ENCODE measurements at places on chromosomes 4 and X. TPM values are rescaled to one million over a fixed set of nuclear protein-coding genes. Genes with fewer than 3 reads are reported as not detected.

- peaks cover 21% of the 10 kb centered on the region for H3K4me1 ChIP-seq
- H3K36me3 ChIP-seq, result peaks cover 7% of the 10 kb centered on the region
- no peak overlapping the region for H3K4me3 ChIP-seq
- H3K27me3 ChIP-seq, result no peaks in the 10 kb centered on the region
Measured at GRCh38 chr4:968221-968620, 5.1 kb downstream of the DGKQ start.

- H3K4me1 ChIP-seq, result no peaks in the 10 kb centered on the region
- DNase-seq, result no peak
- no peak overlapping the region for H3K27ac ChIP-seq
- no peaks in the 10 kb centered on the region for H3K36me3 ChIP-seq
- no peak overlapping the region for H3K4me3 ChIP-seq
Measured at GRCh38 chr4:84894621-84895020, 71.9 kb downstream of the WDFY3 start.

- H3K4me1 ChIP-seq, result no peaks in the 10 kb centered on the region
- H3K27ac ChIP-seq, result no peak overlapping the region
- no peak overlapping the region for H3K4me3 ChIP-seq
- DNase-seq, result no peak
- H3K27me3 ChIP-seq, result no peaks in the 10 kb centered on the region
- H3K36me3 ChIP-seq, result no peaks in the 10 kb centered on the region
Measured at GRCh38 chrX:8960957-8961468, 72.9 kb downstream of the FAM9B start.

DNA sequence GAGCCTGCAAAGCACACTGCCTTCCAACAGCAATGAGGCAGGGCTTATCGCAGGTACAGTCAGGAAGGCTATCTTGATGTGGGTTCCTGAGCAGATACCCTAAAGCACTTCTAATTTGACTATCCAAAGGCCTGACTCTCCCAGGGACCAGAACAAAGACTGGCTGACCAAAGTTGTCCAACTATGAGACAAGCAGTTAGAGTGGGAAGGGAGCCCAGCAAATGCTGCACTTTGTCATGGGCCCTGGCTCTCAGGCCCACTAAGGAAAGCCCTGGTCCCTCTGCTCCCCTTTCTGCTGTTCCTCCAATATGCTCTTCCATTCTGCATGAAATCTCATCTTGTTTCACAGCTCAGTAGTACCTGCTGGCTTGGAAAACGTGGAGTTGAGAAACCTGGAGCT, 391.0 kb downstream of the RAB28 start:
- peak overlapping the region; percentile 52 for H3K27ac ChIP-seq
- no peaks in the 10 kb centered on the region for H3K27me3 ChIP-seq
- H3K36me3 ChIP-seq, result no peaks in the 10 kb centered on the region
- no peak overlapping the region for H3K4me3 ChIP-seq
- DNase-seq, result no peak

GRCh38 chrX:74420196-74421035, 877 bp upstream of the SLC16A2 start:
- H3K36me3 ChIP-seq, result no peaks in the 10 kb centered on the region
- no peaks in the 10 kb centered on the region for H3K27me3 ChIP-seq
- peak overlapping the region; percentile 91 for H3K27ac ChIP-seq
- peak overlapping the region; percentile 80 for H3K4me3 ChIP-seq
- peak; percentile 4 for DNase-seq

GRCh38 chr4:1959104-1959384, 49.7 kb downstream of the NELFA start:
- H3K27me3 ChIP-seq, result no peaks in the 10 kb centered on the region
- no peaks in the 10 kb centered on the region for H3K4me1 ChIP-seq
- no peak overlapping the region for H3K4me3 ChIP-seq
- peaks cover 19% of the 10 kb centered on the region for H3K36me3 ChIP-seq
- no peak overlapping the region for H3K27ac ChIP-seq

DNA sequence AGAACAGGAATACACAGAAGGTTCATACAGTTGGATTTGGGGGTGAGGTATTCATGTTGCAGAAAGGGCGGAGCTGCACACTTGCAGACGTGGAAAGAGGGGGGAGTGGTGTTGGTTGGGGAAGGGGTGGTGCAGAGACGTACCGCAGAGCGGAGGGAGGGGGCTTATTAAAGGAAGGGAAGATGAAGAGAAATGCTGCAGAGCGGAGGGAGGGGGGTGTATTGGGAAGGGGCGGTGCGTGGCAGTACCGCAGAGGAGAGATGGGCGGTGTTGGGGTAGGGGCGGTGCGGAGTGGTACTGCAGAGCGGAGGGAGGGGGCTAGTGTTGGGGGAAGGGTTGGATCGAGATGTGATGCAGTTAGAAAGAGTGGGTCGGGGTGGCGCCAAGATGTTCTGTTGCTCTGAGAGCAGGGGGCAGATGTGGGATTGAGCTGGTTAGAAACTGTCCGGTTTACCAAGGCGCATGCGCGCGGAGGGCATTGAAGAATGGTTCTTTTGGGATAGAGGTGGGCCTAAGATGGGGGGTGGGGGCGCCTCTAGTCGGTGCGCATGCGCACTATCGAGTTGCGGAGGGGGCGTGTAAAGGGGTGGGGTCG, 900 bp downstream of the TRO start:
- H3K27me3 ChIP-seq, result no peaks in the 10 kb centered on the region
- H3K27ac ChIP-seq, result no peak overlapping the region
- H3K4me1 ChIP-seq, result no peaks in the 10 kb centered on the region
- peaks cover 3% of the 10 kb centered on the region for H3K36me3 ChIP-seq

DNA sequence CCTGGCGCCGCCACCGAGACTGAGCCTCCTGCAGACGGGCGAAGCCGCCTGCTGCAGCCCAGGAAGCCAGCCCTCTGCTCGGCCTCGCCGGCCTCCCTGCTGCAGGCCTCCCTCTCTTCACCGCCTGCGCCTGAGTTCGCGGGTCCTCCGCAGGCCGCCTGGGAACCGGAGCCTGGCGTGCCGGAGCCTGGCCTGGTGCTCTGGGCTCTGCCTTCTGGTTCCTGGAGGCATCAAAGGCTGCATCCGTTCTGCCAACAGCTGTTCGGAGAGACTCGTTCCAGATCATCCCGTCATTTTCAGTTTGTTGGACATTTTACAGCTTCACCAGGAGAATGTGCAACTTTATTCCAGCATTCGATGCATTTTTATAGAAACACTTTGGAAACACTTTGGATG, 178.0 kb downstream of the DCLK2 start:
- H3K27me3 ChIP-seq, result no peaks in the 10 kb centered on the region
- peaks cover 6% of the 10 kb centered on the region for H3K36me3 ChIP-seq
- H3K4me3 ChIP-seq, result no peak overlapping the region

- H3K27ac ChIP-seq, result no peak overlapping the region
Measured at GRCh38 chr4:12359420-12359819, 930.7 kb upstream of the HS3ST1 start.

DNA sequence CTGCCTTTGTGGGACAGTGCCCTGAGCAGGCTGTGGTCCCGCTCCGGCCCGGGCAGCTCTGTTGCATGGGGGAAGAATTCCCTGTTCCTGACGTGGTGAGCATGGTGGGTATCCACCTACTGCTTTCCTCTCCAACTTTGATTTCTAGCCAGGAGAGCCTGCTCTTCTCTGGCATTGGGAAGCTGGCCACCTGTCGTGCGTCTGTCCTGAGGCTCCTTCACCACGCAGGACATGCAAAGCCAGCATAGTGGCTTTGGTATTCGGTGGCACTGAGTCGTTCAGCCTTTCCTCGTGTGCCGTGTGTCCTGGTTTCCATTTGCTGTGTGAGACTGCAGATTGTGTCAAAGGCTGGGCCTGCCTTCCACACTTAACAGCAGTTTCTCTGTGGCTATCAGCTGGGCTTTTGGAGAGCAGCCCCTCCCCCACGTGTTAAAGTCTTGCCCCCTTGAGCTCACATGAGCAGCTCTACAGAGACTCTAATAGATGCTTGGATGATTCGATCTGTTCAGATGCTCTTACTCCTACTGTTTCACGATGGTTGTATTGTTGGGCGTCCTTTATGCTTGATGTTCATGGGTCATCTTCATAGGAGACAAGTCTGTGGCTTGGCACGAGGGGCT, 46.3 kb upstream of the CLCN4 start:
- no peaks in the 10 kb centered on the region for H3K36me3 ChIP-seq
- H3K27ac ChIP-seq, result no peak overlapping the region
- peak overlapping the region; percentile 19 for H3K4me3 ChIP-seq
- H3K4me1 ChIP-seq, result peaks cover 28% of the 10 kb centered on the region
- H3K27me3 ChIP-seq, result no peaks in the 10 kb centered on the region
- DNase-seq, result no peak

GRCh38 chr4:80446664-80447063, 111.1 kb downstream of the CFAP299 start:
- no peaks in the 10 kb centered on the region for H3K4me1 ChIP-seq
- no peaks in the 10 kb centered on the region for H3K27me3 ChIP-seq
- no peak overlapping the region for H3K27ac ChIP-seq
- no peak for DNase-seq
- H3K4me3 ChIP-seq, result no peak overlapping the region

DNA sequence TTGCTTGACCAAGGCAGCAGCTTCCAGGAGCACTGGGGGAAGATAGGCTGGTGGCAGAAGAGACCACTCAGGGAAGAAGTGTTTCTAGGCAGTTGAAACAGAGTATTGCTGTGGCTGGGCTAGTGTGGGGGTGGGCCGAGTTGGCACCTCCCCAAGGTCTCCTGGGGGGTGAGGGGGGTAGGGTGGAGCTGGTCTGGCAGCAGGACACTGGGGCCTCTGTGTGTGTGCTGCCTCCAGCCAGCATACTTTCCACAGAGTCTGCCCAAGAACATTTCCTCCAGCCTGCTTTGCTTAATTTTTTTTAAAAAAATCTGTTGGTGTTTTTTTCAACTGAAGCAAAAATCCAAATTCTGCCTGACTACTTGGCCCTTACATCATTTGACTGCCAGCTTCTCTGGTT, 4.0 kb downstream of the ITIH6 start:
- no peaks in the 10 kb centered on the region for H3K4me1 ChIP-seq
- no peak for DNase-seq
- no peaks in the 10 kb centered on the region for H3K27me3 ChIP-seq
- H3K36me3 ChIP-seq, result no peaks in the 10 kb centered on the region
- H3K4me3 ChIP-seq, result no peak overlapping the region

- no peaks in the 10 kb centered on the region for H3K4me1 ChIP-seq
- no peak overlapping the region for H3K27ac ChIP-seq
- H3K36me3 ChIP-seq, result no peaks in the 10 kb centered on the region
- DNase-seq, result no peak
Measured at GRCh38 chrX:102063445-102064074, 61.9 kb upstream of the TCEAL2 start.

DNA sequence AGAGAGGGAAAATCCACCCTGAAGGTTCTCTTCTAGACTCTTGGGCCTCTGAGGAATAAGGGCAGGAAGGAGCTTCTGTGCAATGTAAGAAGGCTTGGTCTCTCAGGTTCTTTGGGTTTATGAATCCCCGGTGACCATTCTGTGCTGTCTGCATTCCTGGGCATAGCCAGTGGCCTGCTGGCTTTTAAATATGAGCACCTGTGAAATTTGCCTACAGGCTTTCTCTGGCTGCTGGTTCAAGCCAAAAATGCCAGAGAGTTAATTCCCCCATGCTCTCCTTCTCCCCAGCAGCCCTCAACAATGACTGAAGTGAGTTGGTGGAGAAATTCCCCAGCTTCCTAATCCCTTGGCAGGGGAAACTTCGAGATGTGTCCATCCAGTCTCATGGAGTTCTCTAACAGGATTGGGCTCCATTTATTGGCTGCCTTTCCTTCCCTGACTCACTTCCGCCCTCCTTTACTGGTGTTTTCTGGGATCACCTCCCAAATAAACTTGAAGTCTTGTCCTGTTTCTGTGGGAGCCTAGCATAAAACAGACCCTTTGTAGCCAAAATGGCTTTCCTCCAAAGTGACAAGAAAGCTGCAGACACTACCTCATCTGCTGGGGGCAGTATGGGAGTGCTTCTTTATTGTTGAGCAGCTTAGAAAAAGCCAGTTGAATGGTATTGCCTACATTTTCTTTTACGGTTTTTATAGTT, 179.4 kb upstream of the CASK start:
- H3K27me3 ChIP-seq, result no peaks in the 10 kb centered on the region
- DNase-seq, result peak; percentile 2
- no peaks in the 10 kb centered on the region for H3K36me3 ChIP-seq
- H3K4me3 ChIP-seq, result no peak overlapping the region

- no peak overlapping the region for H3K4me3 ChIP-seq
- no peaks in the 10 kb centered on the region for H3K27me3 ChIP-seq
- H3K4me1 ChIP-seq, result peaks cover 14% of the 10 kb centered on the region
- H3K27ac ChIP-seq, result no peak overlapping the region
Measured at GRCh38 chr4:145541346-145541745, 59.7 kb downstream of the SMAD1 start.

- no peaks in the 10 kb centered on the region for H3K4me1 ChIP-seq
- H3K36me3 ChIP-seq, result no peaks in the 10 kb centered on the region
- H3K4me3 ChIP-seq, result no peak overlapping the region
Measured at GRCh38 chrX:7690842-7691241, 152.1 kb upstream of the VCX start.

- DNase-seq, result no peak
- no peak overlapping the region for H3K27ac ChIP-seq
- H3K4me3 ChIP-seq, result no peak overlapping the region
- H3K4me1 ChIP-seq, result no peaks in the 10 kb centered on the region
Measured at GRCh38 chr4:123050018-123050417, 127.6 kb upstream of the NUDT6 start.

- no peak overlapping the region for H3K4me3 ChIP-seq
- DNase-seq, result no peak
- no peaks in the 10 kb centered on the region for H3K36me3 ChIP-seq
Measured at GRCh38 chr4:6901669-6902317, 7.8 kb upstream of the TBC1D14 start.

DNA sequence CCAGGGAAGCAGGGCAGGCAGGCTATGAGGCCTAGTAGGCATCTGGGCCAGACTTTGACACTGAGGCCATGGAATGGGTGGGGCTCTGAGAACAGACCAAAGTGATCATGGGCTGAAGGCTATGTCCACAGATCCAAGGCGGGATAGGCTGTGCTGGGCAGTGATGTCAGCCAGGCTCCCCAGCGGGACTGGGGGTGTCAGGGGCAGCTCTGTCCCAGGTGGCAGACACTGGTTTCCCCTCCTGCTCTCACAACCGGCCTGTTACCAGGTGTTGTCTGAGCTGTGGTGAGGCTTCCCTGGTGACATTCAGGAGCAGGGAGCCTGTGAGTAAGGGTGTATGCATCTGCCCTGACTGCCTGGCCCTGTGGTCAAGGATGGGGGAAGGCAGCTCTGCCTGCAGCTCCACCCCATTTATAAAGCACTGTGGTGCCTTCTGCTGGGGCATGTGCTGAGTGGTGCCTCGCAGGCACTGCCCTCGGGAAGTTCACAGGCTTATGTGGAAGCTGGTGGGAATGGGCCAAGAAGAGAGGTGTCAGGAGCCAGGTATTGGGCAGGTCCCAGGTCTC, 2.9 kb downstream of the IL9R start:
- no peak overlapping the region for H3K27ac ChIP-seq
- H3K4me3 ChIP-seq, result no peak overlapping the region
- no peaks in the 10 kb centered on the region for H3K36me3 ChIP-seq
- no peak for DNase-seq
- no peaks in the 10 kb centered on the region for H3K4me1 ChIP-seq
- no peaks in the 10 kb centered on the region for H3K27me3 ChIP-seq

The MTTP gene
- not detected for total RNA-seq

The FNIP2 gene
- 47.9 TPM for total RNA-seq

The GLOD5 gene
- not detected for total RNA-seq

The ETDB gene
- not detected for total RNA-seq

The KLF8 gene
- 16.4 TPM for total RNA-seq

The KLHL34 gene
- not detected for total RNA-seq

The TEX13B gene
- not detected for total RNA-seq

The SMIM10 gene
- total RNA-seq, result 14.6 TPM

The MPC1L gene
- not detected for total RNA-seq

The TMPRSS11D gene
- total RNA-seq, result not detected

Data from thoracic aorta (tissue), 2 donors.